Stimulated activated CD8-positive, alpha-beta memory T cell treated with anti-CD3 and anti-CD28 coated beads, Interleukin-4, amount 100 ng/mL, for 24 hours (primary cell): ENCODE measurements at places on chromosomes 4 and X.

DNA sequence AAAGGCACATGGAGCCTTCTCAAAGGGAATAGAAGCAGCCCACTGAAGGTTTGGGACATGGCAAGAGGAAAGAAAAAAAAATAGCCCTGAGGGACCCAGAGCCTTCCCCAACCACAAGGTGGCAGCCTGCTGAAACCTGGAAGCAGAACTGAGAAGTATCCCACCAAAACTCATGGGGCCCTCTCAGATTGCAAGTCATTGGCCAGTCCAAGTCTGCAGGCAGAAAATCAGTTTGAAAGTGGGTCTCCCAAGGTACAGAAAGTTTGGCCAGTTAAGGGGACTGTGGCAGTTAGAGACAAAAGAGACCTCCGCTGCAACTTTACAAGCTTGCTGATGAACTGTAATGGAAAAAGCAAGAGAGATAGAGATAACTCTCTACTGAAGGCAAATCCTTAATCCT is 155.8 kb downstream of the ANTXR2 start:
- peak; percentile 36 for DNase-seq

DNA sequence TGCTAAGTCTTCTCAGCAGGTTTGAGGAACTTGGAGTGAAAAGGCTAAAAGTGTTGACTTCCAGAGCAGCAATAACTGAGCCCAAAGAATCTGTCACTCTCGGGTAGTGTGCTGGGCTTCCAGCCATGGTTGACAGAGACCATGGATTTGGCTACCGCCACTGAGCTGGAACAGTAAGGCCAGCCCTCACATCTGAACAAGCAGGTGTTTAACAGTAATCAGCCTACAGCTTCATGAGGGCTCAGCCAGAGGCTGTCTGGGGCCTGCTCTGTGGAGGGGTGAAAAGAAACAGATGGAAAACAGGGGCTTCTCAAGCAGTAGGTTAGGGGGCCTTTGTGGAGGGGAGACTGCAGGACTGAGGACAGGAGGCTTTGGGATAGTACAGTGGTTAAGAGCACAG is 14.9 kb downstream of the RASL11B start:
- no peak for DNase-seq

- DNase-seq = no peak
Observed at GRCh38 chr4:169582706-169583105, 29.7 kb downstream of the NEK1 start.

DNA sequence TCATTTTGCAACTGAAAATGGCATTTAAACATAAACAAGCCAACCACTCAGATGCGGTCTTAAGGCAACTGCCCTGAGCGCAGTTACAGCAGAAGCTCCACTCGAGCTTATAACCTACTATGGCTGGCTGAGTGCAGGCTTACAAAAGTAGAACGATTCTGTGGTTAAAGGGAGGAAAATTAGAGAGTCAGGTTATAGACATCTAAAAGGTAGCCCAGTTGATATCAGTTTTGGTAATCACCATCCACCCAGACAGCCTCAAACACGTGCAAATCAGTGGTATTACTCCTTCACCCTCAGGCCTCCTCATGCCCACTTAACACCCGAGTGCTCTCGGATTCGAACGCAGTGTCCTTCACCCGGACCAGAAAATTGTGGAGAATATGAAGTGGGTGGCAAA is 3.1 kb downstream of the LEF1 start:
- DNase-seq = no peak

DNA sequence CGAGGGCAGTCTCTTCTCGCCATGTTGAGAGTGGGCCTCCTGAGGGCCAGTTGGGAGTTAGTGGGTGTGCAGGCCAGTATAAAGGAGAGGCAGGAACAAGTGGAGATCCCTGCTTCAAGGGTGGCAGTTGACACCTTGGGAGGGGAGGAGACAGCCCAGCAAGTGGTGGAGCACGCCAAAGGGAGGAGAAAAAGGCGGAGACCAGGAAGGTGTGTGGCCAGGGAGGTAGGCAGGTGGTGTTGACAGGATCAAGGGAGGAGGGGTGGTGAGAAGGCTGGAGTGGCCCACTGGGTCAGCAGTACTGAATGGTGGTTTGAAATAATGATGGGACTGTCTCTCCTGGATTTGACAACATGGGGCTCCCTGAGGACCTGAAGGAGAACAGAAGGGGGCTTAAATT is 32.6 kb downstream of the ZNF185 start:
- no peak for DNase-seq

- no peak for DNase-seq
Observed at GRCh38 chr4:126081336-126081735, 766.6 kb downstream of the FAT4 start.

GRCh38 chr4:40960941-40961340 is 211.2 kb downstream of the NSUN7 start:
- DNase-seq = no peak

DNA sequence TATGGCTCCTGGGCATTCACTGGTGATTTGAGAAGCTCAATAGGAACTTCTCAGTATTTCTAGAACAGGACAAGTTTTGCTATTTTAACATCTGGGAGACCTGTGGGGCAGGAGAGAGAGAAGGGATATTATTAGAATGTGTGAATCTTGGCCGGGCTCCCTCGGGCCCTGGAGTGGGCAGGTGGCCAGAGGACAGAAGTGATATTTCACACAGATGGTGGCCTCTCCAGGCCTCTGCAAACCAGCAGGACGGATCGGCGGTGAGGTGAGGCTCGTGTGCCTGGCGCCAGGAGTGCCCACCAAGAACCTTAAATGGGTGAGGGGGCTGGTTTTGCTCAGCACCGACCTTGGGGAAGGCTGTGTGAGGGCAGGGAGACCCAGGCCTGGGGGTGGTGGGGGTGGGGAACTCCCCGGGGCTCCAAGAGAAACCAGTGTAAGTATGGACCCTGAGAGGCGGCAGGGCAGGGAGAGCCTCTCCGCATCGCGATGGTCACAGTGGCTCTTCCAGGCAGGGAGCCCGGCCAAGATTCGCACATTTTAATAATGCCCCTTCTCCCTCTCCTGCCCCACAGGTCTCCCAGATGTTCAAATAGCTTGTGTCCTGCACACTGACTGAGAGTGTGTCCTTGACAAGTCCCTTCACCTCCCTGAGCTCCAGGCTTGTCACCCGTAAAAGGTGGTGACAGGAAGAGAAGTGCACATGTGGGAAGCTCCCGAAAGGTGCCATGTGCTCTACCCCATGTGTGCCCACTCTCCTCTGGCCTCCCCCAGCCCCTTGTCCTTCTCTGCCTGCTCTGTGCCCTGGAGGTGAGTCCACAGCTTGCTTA is 64.9 kb downstream of the SORCS2 start:
- DNase-seq = no peak

DNA sequence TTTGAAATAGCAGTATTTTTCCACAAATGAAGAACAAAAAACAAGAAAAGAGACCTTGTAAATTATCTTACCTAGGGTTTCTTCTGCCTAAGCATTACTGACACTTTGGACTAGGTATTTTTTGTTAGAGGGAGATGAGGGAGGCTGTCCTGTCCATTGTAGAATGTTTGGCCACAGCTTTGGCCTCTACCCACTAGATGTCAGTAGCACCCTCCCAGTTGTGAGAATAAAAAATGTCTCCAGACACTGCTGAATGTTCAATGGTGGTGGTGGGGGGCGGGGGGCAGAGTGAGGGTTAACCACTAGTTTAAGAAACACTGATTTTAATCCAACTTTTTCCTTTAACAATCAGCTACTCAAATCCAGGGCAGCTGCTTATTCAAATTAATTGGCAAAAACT is 25.8 kb downstream of the OTUD4 start:
- no peak for DNase-seq

DNA sequence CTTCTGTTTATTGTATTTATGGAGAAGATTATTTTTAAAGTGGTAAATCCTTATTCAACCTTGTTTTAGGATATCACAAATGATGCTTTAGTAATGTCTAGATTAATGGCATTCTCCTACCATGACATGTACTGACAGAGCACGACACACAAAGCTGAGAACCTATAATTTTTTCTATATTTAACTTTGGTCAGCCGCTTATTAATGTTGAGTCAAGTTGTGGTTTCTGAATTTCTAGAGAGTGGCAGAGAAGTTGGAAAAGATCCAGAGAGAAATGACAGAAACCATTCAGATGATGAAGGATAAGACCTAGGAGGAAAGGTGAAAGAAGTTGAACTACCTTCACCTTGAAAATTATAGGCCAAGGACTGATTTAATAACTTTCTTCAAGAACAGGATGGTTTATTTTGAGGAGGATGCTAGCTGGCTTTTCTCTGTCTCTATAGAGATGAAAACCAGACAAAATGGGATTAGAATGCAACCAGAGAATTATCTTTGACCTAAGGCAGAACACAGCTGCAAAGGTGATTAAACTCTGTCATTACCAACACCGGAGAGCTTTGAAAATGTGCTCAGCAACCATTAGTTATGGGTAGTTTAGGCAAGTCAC is 62.6 kb upstream of the TSPAN5 start:
- no peak for DNase-seq

DNA sequence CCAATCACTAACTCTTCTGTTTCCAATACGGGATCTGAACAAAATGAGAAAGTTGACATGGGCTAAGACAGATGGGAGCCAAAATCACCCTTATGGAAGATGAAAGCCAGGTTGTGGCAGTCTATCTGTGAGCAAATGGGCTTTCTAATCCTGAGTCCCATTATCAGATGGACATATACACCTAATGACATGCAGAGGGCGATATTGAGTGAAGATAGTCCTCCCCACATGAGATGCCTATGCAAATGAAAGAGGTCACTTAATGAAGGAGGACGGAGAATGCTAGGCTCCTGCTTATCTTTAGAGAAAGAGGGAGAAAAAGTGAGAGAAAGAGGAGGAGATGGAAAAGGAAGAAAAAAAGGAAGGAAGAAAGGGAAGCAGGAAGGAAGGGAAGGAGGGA is 547.5 kb downstream of the NLGN4X start:
- no peak for DNase-seq

DNA sequence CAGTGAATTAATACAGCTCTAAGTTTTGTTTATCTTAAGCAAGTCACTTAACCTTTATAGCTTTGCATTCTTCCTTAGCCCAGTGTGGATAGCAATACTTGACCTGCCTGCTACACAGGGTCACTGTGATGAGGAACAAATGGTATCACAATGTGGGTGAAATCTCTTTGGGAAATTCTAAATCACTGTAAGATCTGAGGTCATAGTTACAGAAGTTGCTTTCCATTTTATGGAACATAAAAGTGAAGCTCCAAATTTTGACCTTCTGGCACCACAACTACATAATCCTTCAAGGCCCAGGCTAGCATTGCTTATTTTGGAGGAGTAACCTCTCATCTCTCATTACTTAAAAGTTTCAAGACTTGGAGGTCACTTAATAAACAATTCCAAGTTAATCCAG is 227.7 kb downstream of the USP46 start:
- no peak for DNase-seq

DNA sequence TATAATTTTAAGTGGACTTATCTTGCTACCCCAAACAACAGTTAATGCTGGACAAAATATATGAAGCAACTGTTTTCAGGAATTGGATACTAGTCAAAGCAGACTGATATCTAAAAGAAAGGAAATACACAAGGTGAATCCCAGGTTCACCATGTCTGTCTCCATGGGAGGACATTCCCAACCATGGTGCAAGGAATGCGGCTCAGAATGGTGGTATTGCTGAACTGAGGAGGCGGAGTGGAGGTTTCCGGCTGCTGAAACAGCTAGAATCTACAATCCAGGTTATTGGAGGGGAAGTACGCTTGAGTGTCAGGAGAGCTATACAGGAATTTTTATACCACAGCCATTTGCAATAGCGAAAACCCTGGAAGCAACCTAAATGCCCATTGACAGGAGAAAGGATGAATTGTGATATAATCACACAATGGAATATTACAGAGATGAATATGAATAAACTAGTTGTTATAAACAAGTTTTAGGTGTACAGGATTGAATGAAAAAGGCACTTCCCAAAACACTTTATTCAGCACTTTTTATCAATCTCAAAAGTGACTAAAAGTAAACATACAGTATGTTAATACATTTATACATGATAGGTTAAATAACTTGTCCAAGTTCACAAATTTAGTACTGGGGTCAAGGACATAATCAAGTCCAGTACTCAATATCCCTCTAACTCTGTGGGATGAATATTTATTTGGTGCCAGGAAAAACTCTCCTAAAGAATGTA is 9.0 kb downstream of the HMGB2 start:
- no peak for DNase-seq

DNA sequence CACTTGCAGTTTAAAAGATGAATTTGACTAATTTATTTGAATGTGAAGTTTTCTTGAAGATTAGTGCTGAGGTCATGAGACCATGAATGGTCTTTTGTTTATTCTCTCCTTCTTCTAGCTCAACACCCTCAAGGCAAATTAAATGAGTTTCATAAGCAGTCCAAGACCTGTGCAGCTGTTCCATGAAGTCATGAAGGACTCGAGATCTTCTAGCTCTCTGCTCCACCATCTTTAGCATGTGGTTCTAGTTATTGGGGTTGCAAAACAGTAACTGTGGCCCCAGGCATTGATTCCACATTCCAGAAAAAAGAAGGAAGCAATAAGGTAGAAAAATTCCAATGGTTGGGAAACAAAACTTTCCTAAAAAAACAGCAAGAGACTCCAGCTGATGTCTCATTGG is 84.2 kb upstream of the HS3ST1 start:
- DNase-seq = no peak

- DNase-seq = no peak
Observed at GRCh38 chr4:158211222-158211621, 936 bp downstream of the TMEM144 start.

GRCh38 chr4:111854494-111855087 is 290.7 kb upstream of the FAM241A start:
- DNase-seq = no peak

DNA sequence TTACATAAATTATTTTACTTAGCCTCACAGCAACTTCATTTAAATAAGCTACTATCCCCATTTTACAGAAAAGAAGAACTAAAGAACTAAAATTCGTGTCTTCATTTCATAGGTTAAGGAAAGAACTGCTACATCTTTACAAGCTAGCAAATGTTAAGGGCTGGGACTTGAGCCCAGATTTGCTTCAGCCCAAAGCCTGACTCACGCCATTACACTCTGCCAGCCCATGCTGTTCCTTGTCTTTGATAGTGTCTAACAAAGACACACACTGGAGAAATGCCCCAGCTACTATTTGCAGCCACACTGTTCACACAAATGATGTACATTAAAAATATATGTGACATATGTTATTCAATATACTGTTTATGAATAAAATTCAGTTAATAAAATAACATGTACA is 29.0 kb upstream of the ERVMER34-1 start:
- no peak for DNase-seq
